CD8-positive, alpha-beta memory T cell (primary cell): ENCODE measurements at places on chromosomes 4 and X. TPM values are rescaled to one million over a fixed set of nuclear protein-coding genes. Genes with fewer than 3 reads are reported as not detected.

DNA sequence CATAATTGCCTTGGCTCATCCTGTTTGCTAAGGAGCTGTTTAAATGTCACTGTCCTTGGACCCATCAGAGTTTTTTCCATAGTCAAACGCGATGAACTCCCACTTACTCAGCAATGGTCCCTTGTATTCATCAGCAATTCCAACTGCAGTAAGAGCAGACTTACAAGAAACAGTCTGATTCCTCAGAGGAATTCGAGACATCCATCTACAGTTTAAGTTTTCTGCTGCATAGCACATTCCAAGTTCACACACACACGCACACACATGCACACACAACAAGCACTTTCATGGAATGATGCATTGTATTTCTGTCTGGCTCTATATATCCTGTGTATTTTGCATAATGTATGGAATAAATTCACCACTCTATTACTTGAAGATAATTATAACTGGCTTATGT lies 32.7 kb upstream of the TMEM150C start:
- no peak for DNase-seq

DNA sequence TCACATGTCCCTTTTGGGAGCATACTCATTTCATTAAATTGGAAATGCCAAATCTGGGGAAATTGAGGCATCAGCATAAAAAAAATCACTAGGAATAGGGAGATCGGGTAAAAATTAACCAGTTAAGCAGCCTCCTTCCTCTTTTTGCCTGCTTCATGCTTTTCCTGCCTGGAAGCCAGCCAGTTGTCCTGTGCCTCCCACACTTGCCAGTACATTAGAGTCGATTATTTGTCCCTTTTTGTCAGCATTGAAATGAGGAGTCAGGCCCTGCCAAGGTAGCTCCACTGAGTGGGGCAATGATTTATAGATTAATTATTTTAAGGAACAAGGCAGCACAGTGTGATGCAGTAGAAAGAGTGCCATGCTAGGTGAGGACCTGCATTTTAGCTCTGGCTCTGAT lies 55.3 kb downstream of the SH2D1A start:
- no peak for DNase-seq

DNA sequence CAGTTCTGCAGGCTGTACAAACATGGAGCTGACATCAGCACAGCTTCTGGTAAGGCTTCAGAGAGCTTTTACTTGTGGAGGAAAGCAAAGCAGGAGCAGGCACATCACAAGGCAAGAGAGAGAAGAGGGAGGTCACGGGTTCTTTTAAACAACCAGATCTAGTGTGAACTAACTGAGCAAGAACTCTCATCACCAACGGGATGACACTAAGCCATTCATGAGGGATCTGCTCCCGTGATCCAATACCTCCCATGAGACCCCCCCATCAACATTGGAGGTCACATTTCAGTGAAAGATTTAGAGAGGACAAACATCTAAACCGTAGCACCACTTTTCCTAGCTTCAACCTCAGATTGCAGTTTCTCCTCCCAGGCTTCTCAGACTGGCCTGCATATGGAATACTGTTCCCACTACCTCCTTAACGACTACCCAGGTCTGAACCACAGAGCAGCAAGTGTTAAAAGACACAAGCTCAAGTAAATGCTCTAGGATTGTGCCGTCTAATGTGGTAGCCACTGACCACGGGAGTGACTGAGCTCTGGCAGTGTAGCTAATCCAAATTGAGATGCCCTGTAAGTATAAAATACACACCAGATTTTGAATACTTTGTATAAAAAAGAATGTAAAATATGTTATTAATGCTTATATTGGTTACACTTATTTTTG lies 192.7 kb downstream of the PTTG2 start:
- DNase-seq = no peak

DNA sequence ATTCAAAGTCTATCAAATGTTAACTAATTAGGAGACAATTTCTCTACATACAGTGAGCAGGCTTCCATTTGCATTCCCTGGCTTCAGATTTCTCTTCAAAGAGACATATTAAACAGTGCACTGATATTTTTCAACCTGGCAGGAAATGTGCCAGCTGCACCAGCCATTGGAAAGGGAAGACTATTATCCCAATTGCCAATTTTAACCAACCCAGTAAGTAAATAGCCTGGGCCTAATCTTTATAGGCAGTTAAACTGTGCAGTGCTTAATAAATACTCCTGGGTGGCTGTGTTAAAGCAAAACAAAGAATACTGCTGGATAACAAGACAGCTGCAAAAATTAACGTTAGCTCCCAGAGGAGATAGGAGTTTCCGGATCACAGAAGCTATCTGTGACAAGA lies 111.9 kb upstream of the GALNT7 start:
- no peak for DNase-seq

DNA sequence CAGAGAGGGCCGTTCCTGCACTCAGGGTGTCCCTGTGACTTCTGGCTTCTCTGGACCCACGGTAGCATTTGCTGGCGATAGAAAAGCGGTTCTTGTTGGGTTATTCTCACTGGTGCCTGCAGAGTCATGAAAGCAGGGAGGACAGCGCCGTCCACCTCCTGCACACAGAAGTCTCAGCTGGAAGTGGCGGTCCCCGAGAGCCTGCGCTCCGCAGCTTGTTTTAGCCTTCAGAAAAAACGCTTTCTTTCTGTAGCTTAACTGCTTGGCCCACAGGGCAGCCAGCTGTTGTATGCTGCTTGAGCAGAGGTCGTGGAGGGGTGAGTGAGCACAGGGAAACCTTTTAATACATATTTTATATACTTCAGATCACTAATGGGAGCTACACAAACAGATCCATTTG lies 400.7 kb upstream of the FAT1 start:
- no peak for DNase-seq

DNA sequence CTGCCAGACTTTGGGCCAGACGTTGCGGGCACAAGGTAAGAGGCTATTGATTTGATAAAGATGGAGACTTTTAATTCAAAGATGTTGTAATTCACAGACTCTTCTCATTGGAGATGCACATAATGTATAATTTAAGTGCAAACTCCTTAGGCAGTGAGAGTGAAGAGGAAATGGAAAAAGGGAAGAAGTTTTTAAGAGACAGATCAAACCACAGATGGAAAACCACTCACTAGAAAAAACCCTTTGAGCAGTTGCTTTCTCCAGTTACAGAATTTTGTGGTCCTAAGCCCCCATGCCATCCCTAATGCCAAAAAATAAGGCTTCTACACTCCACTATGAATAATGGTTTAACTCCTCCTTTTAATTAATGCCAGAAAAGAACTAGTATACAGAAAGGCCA lies 977.1 kb upstream of the PRKX start:
- no peak for DNase-seq

DNA sequence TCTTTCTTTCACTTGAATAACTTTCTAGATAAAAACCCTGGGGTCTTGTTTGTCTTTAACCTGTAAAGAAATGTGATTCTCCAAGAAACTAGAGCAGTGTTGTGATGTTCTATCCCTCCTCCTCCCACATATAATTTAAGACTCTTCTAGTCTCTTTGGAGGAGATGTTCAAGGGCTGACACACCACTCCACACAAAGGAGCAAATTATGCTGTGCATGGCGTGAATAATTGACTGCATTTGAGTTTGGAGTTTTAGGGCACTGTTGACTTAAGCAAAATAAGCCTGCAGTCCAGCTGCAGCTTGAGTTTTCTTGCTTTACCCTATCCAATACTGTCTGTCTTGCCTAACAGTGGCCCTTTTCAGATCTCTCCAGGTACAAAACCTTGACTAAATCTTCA lies 119.7 kb downstream of the CHRDL1 start:
- no peak for DNase-seq

DNA sequence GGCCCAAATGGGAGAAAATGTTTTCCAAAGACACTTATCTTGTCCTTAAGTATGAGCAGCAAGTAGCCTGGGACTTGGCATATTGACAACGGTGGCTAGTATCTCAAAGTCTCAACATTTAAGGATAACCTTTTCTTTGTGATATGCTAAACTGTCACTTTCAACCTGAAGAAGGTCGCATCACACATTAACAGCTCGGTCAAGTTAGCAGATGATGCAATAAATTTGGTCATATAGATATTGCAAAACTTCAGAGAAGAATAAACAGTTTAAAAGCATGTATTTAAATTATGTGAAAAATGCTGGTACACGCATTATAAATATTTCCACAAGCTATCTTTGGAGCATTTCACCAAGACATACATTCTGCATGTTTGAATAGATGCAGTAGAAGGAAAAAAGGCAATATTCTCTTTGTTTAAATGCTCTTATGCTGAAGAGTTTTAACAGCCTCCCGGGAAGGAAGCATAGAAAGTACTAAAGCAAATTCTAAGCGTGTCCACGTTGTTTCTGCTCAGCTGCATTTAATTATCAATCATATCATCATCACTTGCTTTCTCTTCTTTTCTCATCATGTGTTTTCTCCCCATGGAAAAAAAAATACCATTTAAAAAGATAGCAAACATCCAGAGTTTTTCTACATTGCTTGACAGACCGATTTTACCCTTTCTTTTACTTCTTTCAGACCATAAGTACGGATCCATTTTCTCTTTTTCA lies 24.2 kb downstream of the ARHGAP6 start:
- DNase-seq = no peak

GRCh38 chr4:184094532-184095159 lies 123.0 kb downstream of the ENPP6 start:
- no peak for DNase-seq

DNA sequence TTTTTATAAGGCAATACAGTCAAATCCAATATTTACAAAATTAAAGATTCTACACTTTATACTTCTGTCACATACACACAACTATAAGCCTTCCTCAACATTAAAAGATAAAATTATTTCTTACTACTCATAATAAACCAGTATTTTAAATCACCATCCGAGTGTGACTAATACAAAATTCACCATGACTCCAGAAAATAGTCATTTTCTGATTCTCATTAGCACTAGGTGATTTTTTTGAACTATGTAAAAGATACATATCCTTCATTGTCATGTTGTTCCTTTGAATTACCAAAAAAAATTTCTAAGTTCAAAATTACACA lies 646 bp upstream of the SLC7A11 start:
- DNase-seq = no peak

GRCh38 chr4:72970756-72971155 lies 98.8 kb downstream of the COX18 start:
- no peak for DNase-seq

GRCh38 chr4:152735396-152735859 lies 44.1 kb downstream of the TIGD4 start:
- peak; percentile 17 for DNase-seq

DNA sequence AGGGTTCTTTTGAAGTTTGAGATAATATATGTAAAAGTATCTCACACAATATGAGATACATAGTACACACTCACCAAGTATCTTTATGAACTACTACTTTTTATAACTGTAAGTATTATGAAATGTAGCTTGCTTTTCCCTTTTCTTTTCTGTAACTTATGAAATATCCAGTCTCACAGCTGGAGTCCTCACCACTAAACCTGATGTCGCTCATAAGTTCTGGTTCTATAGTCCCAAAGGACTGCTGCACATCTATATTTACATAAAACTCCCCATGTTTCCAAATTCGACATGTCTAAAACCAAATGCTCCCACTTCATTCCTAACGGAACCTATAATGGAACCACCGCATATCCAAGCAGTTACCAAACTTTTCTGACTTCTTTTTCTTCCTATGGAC lies 186.5 kb upstream of the SLC7A11 start:
- DNase-seq = no peak

DNA sequence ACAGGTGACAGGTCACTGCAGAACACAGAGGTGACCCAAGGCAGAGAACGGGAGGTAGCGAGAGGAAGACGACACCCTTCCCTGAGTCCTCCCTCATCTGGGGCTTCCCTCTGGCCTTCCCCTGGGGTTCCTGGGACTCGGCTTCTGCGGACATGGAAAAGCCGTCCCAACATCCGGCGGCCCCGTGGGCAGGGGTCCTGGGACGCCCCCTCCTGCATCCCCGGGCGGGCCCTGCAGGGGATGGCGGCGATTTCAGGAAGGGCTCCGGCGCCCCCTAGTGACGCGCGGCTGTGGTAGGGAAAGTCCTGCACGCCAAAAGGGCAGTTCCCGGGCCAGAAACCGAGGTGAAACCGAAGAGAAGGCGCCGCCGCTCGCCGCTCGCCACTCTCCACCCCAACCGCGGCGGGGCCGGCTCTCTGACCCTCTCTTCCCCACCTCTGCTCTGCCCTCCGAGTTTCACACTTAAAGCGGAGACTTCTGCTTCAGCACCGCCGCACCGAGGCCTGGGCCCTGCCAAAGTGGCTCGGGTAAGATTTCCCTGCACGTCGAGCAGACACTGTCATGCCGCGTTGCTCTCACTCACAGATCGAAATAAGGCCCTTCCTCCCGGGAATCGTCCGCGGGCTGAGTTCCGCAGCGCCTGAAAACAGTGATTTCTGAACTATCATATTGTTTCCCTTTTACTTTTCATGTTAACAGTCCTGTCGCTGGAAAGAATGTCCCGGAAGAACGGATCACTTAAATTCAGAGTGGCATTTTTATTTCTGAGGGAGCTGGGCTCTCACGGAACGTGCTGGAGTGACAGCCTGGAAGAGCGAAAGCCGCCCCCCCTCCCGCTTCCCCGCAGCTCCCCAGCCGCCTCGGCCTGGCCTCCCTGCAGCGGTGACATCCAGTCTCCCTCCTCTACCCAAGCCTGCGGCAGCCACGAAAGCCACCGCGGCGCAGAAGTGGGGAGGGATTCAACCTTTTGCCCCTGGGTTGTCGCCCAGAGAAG lies 110.6 kb downstream of the DCTD start:
- peak; percentile 59 for DNase-seq

- no peak for DNase-seq
Observed at GRCh38 chrX:21493226-21493830, 119.1 kb downstream of the CNKSR2 start.

DNA sequence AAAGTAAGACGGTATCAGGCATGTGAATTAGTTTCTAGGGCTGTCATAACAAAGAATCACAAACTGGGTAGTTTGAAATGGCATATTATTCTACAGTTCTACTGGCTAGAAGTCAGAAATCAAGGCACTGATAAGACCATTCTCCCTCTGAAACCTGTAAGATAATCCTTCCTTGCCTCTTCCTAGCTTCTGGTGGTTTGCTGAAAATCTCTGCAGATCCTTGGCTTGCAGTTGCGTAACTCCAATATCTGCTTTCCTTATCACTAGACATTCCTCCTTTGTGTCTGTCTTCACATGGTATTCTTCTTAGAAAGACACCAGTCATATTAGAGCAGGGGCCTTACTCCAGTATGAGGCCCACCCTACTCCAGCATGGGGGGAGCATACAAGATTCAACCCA lies 19.6 kb upstream of the LCORL start:
- no peak for DNase-seq

Gene KDM6A
- 21.5 TPM for total RNA-seq

Gene STK32B
- not detected for total RNA-seq

Gene SERTM2
- not detected for total RNA-seq

Gene FATE1
- not detected for total RNA-seq

Gene WNK3
- 0.13 TPM for total RNA-seq

Gene RBM46
- total RNA-seq = not detected

Gene ITIH6
- not detected for total RNA-seq

Gene PLXNB3
- total RNA-seq = 0.57 TPM

Gene FHIP1A
- 0.15 TPM for total RNA-seq

Gene APELA
- total RNA-seq = not detected

Gene H2BW2
- not detected for total RNA-seq

Gene ADGRG4
- total RNA-seq = not detected

Gene XAGE1B
- total RNA-seq = not detected
